Stimulated activated CD4-positive, alpha-beta T cell treated with anti-CD3 and anti-CD28 coated beads, TNF-alpha, amount 100 ng/mL, for 4 hours (primary cell): ENCODE measurements at places on chromosomes 2 and 18.

- DNase-seq, result no peak
Observed at GRCh38 chr2:36253086-36253485, 102.5 kb upstream of the CRIM1 start.

DNA sequence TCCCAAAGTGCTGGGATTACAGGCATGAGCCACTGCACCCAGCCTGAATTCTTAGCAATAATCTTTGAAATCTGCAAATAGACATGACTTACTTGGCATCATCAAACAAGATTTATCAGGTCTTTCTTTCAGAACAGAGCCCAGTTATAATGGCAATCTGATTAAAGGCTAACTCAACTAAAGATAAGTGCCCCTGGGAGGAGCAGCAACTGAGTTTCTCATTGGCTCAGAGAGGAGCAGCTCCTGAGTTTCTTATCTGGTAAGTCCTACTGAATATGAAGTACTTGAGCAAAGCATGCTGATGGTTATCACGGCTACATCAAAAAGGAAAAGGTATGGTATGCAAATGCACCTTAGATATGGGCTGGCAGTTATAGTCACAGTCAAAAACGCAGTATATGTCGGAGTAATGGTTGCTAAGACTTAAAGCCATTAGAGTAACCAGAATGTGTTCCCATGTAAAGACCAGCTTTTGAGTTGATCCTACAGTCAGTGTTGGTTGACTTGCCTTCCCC lies 15.0 kb upstream of the AP1S3 start:
- DNase-seq, result no peak

- no peak for DNase-seq
Observed at GRCh38 chr2:50951437-50951836, 80.5 kb downstream of the NRXN1 start.

GRCh38 chr18:58385472-58385871 lies 243.4 kb downstream of the ALPK2 start:
- no peak for DNase-seq

GRCh38 chr2:207136874-207137273 lies 28.9 kb downstream of the KLF7 start:
- no peak for DNase-seq

DNA sequence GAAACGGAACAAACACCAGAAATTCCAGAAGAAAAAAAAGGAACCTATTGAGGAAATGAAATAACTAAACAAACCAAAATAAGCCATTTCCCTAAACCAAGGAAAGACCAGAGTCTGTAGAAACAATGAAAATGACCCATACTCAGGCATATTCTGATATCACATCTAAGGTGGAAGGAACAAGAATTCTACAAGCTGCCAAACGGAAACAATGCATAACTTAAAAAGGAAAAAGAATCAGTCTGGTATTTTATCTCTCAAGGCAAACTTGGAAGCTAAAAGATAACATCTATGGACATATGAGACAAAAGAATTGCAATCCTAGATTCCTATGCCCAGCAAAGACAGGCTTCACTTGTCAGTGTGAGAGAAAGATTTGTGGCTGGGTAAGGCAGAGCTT lies 326.2 kb downstream of the PDE11A start:
- DNase-seq, result no peak

DNA sequence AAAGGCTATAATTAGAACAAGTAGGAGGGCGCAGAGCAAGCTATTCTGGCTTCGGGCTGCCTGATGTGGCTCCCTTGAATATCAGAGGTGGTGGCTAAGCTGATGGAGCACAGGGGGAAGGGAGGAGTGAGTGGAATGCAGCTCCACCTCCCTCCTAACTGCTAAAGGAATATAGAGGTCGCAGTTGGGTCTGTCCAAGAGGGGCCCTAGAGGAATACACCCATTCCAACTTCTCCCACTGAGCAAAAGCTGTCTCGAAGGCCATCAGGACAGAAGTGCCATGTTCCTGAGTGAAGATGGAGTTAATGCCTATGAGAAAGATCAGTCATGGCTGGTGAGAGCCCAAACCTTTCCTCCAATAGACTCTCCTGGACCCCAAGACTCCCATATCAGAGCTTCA lies 32.8 kb upstream of the MARCO start:
- no peak for DNase-seq

- no peak for DNase-seq
Observed at GRCh38 chr2:45353879-45354278, 257.2 kb downstream of the SRBD1 start.

- no peak for DNase-seq
Observed at GRCh38 chr2:186486651-186487647, 889 bp downstream of the ZC3H15 start.

DNA sequence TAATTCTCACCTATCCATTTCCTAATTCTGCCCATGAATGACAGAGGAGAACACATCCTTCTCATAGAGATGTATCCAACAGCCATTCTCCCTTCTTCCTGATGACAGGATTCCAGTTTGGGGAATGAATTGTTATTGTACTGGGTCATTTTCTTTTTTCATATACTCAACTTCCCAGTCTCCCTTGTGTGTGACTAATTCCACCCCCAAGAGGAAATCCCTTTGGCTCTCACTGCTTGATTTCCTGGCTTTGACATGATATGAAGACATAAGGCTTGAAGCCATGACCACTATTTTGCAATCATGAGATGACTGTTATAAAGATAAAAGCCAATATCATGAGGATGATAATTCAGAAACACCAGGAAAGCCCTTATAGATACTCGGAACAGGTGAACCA lies 384.7 kb upstream of the ACVR2A start:
- DNase-seq, result no peak

DNA sequence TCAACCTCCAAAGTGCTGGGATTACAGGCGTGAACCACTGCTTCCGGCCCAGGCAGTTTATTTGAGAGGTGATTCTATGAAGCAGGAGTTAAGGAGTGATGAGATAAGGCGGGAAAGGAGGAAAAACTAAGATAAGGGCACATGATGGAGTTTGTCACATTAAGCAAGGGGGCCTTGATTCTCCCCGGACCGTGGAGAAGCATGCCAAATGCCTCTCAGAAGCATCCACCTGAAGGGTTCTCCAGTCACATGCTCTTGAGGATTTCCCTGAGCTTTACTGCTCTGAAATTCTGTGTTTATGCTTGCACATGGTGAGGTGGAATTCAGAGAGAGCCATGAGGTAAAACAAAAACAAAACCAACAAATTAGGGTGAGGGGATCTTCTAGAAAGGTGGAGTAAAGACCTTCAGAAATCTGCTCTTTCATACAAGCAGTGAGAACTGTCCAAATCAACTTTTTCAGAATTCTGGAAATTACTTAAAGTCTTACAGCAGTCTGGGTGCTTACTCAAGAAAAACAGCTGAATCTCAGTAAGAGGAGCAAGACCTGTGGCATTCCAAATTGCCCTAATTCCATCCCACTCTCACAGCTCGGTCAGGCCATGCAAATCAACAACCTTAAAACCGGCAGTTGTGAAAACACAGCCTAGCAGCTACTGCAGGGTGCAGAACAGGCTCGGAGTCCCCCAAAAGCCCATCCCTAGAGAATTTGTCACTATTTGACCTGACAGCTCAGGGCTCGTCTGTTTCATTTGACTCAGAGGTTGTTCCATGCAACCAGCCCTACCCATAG lies 69.1 kb upstream of the CTLA4 start:
- no peak for DNase-seq

GRCh38 chr2:233084488-233084887 lies 24.3 kb downstream of the INPP5D start:
- DNase-seq, result no peak

- DNase-seq, result no peak
Observed at GRCh38 chr2:204505488-204505887, 39.8 kb upstream of the PARD3B start.

DNA sequence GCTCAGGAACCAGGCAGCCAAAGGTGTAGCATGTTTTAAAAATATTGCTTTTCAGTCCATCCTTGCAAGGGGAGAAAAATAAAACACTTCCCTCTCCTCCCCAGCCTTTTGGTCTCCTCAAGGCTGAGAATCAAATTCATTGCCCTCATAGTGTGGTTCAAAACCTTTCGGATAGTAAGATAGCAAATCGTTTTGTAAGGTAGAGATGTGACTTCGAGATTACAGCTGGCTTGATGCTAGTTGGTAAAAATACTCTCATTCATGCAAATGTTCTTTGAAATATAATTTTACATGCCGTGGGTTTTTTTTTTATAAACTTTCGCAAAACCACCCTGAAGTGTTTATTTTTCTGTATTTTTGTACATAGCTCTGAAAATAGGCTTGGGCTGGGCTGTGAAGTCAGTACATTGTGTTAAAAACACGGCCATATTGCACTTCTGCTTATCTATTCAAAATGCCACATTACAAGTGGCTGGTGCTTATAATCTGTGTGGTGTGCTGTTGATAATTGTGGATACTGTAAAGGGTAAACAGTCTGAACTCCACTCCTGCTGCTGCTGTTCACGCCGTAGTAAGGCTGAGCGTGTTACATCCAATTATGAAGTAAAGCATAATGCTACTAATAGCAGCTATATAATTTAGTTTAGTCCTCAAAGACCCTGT lies 172.0 kb upstream of the SIX3 start:
- no peak for DNase-seq
